ENCODE measurements at places on chromosomes 7 and 10.

DNA sequence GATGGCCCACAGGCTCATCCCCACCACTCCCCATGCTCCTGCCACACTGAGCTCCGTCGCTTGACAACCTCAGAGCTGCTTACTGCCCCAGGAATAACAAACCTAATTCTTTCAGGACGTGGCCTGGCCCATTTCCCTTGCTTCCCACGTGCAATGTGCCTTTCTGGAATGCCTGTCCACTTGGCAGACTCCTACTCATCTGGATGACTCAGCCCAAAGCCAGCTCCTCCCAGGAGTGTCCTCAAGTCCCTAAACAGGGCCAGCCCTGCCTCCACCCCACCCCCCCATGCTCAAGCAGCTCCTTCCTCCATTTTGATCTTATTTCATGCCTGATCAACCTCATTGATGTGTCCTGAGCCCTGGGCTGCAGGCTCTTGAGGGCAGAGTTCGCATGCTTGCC, 164.9 kb upstream of the RNF32 start:
- DNase-seq, result no peak

- DNase-seq, result no peak
These were observed 162.9 kb downstream of the FANK1 start for GRCh38 chr10:126059076-126059826.

GRCh38 chr10:113991091-113991860, 52.4 kb upstream of the ADRB1 start:
- DNase-seq, result no peak

GRCh38 chr7:36923943-36924436, 199.7 kb upstream of the AOAH start:
- DNase-seq, result no peak

DNA sequence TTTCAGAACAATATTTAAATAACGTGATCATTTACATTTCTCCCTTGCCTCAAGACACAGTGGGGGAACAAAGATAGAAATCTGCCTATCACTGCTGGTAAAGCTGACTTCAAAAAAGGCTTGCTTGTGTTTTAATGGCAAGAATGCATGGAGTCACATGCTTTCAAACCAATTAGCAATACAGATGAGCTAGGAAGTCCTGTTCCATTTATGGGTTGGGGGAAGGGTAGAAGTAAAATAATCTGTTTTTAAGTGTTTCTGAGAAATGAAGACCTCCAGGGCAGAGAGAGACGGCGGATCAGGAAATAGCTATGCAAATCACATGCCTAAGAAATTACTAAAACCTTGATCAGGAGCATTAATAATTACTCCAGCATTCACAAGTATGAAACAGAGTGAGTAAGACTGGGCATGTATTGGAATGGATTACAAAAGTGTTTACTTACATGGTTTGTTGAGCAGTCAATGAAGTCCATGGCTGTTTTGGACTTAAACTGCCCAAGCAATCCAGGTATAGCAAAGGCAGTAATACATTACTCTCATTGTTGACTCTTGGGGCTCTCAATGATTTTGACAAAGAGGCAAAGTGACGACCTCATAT, 142.0 kb downstream of the ARID5B start:
- no peak for DNase-seq

- no peak for DNase-seq
These were observed 1262.6 kb upstream of the SORCS1 start for GRCh38 chr10:108427146-108427545.

DNA sequence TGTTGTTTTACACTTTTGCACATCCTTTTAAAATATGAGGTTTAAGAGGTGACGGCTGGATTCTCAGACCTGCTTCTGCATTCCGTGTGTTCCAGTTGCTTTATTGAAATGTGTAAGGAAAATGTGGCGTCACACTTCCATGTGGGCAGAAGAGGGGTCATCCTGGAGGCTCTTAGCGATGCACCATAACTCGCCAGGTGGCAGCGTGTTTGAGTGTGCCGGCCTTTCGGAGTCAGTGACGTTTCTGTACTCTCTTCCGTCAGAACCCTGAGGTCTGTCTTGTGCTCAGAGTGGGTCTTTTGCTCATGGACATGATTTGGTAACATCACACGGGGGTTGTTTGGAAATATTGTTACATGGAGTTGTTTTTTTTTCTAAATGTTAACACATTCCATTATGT, 9.1 kb downstream of the PPP2R2D start:
- no peak for DNase-seq

Data from stimulated activated CD8-positive, alpha-beta memory T cell treated with anti-CD3 and anti-CD28 coated beads, Interleukin-4, amount 100 ng/mL, for 1 hour (primary cell).